ENCODE measurements at places on chromosomes 1 and 21. TPM values are rescaled to one million over a fixed set of nuclear protein-coding genes. Genes with fewer than 3 reads are reported as not detected.

- DNase-seq: no peak
Measured at GRCh38 chr1:12019858-12020509, 686 bp downstream of the MIIP start.

The WDR64 gene
- total RNA-seq: 1.7 TPM

The DPT gene
- 202 TPM for total RNA-seq

The PRAMEF14 gene
- total RNA-seq: not detected

All from umbilical cord (tissue), 2 donors.